ENCODE measurements at places on chromosomes 16 and 17.

DNA sequence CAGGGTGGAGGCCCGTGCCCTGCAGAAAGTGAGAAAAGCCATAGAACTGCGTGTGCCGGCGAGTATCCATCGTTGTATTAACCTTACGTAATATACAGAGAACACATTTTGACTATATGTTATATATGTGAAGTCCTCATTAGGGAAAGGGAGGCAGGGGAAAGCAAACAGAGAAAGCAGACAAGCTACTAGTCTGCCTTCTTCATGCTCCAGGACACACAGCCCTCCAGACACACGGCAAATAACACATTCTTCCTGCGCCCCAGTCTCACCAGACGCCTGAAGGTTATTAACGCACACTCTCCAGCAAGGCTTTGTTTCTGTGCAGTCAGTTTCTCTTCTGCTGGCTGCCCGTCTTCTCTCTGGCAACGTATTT lies 28.8 kb downstream of the PRDM7 start:
- no peak for DNase-seq

GRCh38 chr17:930258-930657 lies 49.3 kb downstream of the NXN start:
- DNase-seq: no peak

DNA sequence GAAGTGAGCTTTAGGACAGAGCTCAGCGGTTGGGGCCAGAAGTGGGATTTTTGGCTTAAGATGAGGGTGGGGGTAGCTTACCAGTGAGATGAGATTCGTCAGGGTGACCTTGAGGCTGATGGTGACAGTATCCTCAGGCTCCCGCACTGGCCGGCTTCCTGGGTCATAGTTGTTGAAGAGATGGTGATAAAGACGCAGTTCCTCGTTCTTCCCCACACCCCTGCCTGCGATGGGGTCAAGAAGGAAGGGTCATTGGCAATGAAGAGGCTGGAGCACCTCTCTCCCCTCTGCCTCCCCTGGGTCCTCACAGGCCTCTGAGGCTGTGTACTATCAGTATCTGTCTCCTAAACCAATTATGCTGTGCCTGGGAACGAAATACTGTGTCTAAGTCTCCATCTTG lies 358 bp downstream of the CHRNE start:
- DNase-seq: no peak

- no peak for DNase-seq
These were observed 13.5 kb upstream of the TBX21 start for GRCh38 chr17:47719411-47720152.

- DNase-seq: no peak
These were observed 81.2 kb downstream of the ZNF18 start for GRCh38 chr17:11916091-11916490.

GRCh38 chr17:5486206-5487124 lies at the start of gene MIS12:
Gene MIS12, plus strand, starts transcription at chr17:5486566. Its CDS starts 2,297 bp downstream, at chr17:5488863.
- peak; percentile 99 for DNase-seq

DNA sequence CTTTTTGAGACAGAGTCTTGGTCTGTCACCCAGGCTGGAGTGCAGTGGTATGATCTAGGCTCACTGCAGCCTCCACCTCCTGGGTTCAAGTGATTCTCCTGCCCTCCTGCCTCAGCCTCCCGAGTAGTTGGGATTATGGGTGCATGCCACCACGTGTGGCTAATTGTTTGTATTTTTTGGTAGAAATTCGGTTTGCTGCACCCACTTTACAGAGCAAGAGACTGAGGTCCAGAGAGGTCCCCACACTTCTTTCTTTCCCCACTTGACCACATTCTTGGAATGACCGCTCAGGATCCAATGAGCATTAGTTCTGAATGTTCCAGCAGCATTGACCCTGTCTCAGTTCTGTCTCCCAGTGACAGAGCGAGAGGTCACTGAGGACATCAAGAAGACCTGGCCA lies 5.3 kb upstream of the SLC16A3 start:
- DNase-seq: no peak

GRCh38 chr16:28504707-28505404 lies 1.8 kb downstream of the IL27 start:
- no peak for DNase-seq

DNA sequence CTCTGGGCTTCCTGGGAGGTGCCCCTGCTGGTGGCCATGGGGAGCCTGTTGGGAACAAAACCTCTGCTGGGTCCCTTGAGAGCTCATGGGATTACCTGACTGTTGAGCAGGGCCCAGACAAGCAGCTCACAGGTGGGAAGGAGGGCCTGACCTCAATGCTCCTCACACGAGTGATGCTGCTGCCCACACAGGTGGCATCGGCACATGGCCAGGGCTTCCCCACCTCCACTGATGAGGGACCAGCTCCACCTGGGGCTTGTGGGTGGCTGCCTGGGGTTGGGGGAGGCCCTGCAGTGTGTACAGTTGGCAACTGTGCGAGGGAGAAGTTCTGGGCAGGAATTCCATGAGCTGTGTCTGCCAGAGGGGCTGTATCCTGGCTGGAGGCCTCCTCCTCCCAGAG lies 87.8 kb upstream of the NLRP1 start:
- no peak for DNase-seq

DNA sequence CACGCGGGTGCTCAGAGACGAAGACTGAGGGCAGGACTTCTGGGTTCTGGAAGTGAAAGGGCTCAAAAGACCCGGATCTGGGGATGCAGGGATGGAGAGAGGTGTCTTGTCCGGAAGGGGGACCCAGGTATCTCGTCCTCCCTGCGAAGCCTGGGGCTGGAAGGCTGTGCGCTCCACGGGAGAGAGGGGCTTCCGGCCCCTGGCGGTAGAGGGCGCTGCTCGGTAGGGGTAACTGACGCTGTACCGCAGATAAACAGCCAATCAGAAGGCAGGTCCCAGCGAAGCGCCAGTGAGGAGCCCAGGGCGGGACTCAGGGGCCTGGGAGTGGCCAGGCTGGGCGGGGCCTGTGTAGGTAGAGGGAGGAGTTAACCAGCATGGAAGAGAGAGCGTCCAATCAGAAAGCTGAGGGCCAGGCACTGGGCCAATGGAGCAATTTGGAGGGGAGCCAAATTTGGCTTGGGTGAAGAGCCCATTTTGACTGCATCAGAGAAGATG lies 804 bp downstream of the TGFB1I1 start:
- DNase-seq: no peak

GRCh38 chr17:60392845-60393702 lies 1.1 kb upstream of the USP32 start:
- DNase-seq: peak; percentile 4

- no peak for DNase-seq
These were observed 170.5 kb downstream of the TANC2 start for GRCh38 chr17:63136369-63137012.

DNA sequence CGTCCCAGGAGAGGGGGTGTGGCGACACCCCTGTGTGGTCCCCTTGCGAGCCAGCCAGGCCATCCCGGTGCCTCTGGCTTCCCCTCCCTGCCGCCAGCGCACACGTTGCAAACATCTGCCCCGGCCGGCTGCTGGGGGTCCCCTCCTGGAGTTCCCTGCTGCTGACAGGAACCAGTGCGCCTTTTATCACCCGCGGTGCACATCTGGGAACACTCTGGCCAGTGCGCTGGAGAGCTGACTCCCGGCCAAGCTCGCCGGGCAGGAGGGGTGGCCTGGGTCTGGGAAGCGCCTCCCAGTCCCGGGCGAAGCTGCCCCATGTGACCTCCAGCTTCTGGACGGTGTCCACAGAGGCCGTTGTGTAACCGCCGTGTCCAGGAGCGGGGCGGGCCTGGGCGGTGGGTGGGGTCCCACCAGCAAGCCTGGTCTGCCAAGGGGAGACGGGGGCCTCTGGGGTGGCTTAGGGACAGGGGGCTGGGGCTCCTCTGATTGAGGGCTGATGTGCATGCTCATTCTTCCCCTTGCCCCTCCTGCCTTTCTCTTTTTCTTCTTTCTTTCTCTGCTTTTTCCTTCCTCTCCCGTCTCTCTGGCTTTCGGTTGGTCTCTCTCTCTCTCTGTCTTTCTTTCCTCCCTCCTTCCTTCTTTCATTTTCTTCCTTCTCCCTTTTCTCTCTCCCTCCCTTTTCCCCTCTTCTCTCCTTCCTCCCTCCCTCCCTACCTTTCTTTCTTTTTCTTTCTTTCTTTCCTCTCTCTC lies 25.2 kb upstream of the CIBAR2 start:
- no peak for DNase-seq

DNA sequence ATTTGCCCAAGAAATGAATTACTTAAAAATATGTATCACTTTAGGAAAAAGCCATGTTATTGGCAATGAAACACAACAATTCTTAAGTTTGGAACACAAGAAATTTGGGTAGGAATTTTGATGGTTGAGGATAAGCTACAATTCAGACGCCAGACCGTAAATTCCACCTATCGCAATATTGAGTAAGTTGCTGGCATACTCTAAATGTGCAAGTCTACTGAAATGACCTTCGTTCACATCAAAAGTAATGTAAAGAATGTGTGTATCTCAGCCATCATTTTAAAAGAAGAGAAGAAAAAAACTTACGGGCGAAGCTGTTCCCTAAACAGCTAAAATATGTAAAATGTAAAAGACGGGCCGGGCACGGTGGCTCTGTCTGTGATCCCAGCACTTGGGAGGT lies 33.4 kb downstream of the UBE2G1 start:
- DNase-seq: no peak

- DNase-seq: no peak
These were observed 51.0 kb downstream of the BANP start for GRCh38 chr16:88002211-88002610.

GRCh38 chr17:1034652-1035210 lies 37.8 kb downstream of the TIMM22 start:
- no peak for DNase-seq

DNA sequence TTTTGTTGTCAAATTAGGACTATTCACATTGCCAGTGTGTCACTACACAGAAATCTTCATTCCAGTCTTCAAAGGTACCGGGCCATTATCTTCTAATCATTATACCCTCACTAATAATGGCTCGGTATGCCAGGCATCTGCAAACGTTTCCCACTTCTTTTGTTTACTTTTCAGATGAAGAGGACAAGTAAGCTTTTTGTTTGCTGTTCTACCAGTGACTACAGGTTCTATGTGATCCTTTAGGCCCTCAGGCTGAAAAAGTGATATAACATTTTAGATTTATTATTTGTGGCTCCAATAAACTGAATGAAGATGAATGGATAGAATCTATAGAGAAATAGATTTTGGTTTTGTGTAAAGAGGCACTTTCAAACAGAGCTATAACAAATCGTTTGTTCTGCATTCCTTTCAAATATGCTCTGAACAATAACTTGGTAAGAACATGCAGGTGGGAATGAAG lies 403 bp upstream of the KRTAP3-1 start:
- no peak for DNase-seq

DNA sequence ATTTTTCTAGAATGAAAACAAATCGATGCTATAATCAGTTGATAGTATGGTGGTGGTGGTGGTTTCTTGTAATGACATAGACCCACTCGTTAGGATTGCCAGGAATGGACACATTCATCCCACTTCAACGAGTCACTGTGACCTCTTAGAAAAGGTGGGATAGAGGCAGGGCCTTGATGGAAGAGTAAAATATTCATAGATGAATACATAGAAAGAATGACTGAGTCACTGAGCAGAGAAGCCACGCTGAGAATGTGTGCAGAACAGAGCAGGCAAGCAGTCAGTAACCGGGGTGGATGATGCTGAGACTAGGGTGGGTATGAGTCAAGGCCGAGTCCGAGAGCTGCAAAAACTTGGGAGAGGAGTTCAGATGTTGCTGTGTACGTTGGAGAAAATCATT lies 129.9 kb downstream of the PITPNC1 start:
- DNase-seq: no peak

- DNase-seq: peak; percentile 33
These were observed 1.4 kb upstream of the CEMP1 start for GRCh38 chr16:2532494-2533141.

- no peak for DNase-seq
These were observed 136.7 kb downstream of the XYLT1 start for GRCh38 chr16:17334096-17334495.

DNA sequence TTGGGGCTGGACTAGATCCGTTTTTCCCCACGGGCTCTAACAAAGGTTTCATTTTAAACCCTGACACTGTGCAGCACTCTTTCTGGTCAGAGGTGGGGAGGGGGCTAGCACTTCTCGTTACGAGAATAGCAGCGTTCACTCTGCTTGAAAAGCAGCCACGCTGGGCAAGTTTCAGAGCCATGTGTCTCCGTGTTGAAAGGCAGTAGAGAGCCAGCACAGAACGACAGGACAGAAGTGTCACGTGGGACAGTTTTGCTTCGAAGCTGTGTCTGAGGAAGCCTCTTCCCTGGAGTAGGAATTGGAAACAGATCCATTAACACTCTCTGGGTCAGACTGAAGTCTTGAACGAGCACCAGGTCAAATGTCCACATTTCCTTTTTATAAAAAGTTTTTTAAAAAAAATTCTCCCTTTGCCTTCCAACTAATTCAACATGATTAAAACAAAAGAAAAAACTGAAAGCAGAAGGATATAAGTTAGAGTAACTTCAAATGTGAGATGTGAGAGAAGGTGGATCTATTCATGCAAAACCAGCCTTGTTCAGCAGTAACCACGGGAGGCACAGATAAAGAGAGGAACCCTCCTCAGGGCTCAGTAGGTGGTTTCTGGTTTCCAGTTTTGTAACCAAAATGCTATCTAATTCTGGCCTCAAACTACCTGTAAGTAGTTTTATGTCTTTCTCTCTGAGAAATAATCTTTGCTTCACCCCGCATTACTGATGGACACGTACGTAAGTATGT lies 65.0 kb downstream of the SMG6 start:
- no peak for DNase-seq

GRCh38 chr16:70163596-70163995 lies 10.0 kb upstream of the CLEC18C start:
- no peak for DNase-seq

DNA sequence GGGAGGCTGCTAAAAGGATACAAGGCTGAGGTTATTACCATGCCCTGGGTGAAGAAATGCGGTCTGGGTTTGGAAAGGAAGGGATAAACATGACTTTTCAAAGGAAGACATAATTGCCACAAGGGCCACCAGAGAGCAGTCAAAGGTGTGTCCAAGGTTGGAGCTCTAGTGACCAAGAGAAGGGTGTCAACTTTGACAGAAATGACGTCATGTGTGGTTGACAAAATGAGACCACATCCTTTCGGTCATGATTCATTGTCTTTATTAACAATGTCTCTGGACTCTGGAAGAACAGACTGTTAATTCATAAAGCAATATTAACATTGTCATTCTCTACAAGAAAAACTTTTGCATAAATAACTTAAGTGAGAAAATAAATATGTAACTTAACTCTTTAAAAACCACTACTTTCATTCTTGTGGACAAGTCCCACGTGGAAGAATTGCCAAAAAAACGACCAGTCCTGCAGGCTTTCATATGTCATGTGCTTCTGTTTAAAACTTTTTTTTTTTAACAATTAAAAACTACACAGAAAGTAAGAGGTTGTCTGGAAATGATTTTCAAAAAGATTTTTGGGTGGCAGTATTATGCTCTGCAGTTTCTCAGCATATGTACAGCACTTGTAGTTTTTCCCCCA lies 5.0 kb downstream of the SOST start:
- DNase-seq: no peak

- DNase-seq: no peak
These were observed 709 bp upstream of the MRPL28 start for GRCh38 chr16:370979-371514.

- peak; percentile 29 for DNase-seq
These were observed 1.1 kb upstream of the TFAP4 start for GRCh38 chr16:4273858-4274311.

All from activated CD4-positive, alpha-beta T cell treated with anti-CD3 and anti-CD28 coated beads, Interleukin-2, amount 50 U/mL, for 24 hours (primary cell).